Breast epithelium (tissue), 4 donors: ENCODE measurements at places on chromosomes 4 and X. TPM values are rescaled to one million over a fixed set of nuclear protein-coding genes. Genes with fewer than 3 reads are reported as not detected.

The CSN2 gene
- not detected for total RNA-seq

The PCYT1B gene
- 0.33 TPM for total RNA-seq

The PPBP gene
- total RNA-seq, result 2.0 TPM

The PABPC5 gene
- 2.0 TPM for total RNA-seq

The SERPINA7 gene
- total RNA-seq, result not detected

- DNase-seq, result no peak
Measured at GRCh38 chrX:57451426-57452020, 140.3 kb upstream of the ZXDB start.

DNA sequence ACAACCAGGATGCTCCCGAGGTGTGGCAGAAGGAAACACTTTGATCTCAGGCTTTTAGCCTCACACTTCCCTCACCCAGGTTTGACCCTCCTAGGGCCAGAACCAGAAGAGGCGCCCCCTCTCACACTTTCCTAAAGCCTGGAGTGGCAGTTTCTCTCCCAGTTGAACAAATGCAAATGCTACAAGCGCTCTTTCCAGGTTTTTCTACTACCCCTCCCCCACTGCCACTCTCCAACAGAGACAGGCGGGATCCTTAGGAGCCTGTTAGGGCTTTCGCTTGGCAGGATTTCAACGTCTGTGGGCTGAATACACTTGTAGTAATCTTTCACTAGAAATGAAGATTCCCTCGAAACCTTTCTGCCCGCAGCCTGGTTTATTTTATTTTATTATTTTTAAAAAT is 2.4 kb downstream of the TSC22D3 start:
- no peak for DNase-seq

DNA sequence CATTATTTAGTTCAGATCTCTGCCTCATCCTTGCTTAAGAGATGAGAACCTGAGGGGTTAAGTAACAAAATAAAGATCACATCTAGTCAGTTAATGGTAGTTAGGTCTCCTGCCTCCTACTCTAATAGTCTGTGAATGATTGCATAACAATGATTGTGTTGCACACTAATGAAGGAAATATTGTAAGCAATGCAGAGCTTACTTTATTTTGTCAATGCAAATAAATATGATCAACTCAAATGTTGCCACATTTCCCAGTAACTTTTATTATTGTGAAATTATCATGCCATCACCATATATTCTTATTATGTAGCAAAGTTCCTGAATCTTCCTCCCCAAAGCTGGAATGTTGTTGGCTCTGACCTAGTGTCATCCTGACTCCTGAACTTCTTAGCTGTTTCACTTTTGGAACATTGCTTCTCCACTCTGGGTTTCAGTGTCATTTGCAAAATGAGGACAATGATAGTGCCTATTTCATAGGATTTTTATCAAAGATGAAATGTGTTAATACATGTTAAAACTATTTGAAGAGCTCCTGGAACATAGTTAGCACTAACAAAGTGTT is 17.0 kb upstream of the GABRA4 start:
- no peak for DNase-seq

DNA sequence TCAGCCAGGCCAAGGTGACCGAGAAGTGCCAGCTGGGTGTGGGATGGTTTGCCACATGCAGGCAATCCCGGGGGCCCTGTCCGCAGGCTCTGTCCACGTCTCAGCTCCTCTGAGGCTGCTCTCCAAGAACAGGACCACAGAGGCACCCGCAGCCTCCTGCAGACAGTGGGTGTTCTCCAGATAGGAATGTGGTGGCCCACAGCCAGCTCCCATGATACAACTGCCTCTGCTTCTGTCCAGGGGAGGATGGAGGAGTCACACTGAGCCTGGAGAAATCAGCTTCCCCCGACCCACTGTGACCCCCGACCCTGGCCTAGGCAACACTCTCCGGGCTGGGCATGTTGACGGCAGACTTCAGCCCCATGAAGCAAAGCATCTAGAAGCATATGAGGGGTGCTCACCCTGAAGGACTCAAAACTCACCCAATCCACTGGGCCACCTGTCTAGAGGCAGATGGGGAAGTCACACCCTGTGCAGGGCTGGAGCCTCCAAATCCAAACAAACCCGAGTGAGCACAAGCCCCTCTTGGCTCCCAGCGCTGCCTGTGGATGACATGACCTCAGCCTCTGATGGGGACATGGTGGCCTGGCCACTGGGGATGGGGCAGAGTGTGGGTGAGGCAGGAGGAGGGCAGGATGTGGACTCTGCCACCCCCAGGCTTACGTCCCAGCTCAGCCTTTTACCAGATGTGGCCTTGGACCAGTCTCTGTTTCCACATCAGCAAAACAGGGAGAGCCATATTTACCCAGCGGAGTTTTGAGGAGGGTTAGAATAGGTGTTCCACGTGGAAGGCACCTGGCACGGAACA is 102.3 kb downstream of the PSAPL1 start:
- peak; percentile 46 for DNase-seq

- DNase-seq, result no peak
Measured at GRCh38 chr4:136749989-136750388, 782.3 kb downstream of the PCDH18 start.

DNA sequence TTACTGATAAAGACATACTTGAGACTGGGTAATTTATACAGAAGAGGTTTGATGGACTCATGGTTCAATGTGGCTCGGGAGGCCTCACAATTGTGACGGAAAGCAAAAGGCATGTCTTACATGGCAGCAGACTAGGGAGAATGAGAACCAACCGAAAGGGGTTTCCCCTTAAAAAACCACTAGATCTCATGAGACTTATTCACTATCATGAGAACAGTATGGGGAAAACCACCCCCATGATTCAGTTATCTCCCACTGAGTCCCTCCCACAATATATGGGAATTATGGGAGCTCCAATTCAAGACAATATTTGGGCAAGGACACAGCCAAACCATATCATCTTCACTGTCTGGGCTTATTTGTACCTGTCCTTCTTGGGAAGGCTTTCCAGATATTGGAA is 22.8 kb upstream of the MUC7 start:
- DNase-seq, result no peak

DNA sequence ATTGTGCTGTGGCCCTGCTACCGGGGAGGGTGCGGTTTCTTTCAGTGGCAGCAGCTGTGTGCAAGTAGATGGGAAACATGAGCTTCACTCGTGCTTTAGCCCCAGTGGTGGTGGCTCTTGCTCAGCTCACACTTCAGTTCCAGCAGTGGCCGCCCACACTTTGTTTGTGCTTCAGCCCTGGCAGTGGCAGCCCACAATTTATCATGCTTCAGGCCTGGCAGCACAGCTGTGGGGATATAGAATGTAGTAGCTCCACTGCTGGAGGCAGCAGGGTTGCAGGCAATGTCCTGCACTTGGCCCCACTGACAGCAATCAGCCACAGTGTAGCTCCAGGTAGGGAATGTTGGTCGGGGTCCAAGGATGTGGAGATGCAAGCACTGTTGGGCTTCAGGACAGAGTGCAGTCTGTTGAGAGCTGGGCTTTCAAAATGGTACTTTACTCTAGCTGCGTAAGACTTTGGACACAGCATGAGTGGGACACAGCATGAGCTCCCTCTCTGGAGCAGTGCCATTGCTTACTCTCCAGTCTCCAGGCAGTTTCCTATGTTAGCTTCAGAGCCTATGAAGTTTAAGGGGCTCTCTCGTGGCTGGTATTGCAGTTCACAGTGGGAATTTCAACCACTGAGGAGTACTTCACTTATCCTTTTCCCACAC is 413.1 kb downstream of the PDGFC start:
- no peak for DNase-seq

The CTAG2 gene
- total RNA-seq, result not detected

- no peak for DNase-seq
Measured at GRCh38 chr4:110075083-110075738, 123.2 kb downstream of the ELOVL6 start.

- DNase-seq, result no peak
Measured at GRCh38 chrX:53445977-53446376, 11.8 kb upstream of the HSD17B10 start.

- no peak for DNase-seq
Measured at GRCh38 chr4:106358899-106359298, 9.7 kb downstream of the GIMD1 start.

The TRPC5OS gene
- total RNA-seq, result not detected

GRCh38 chr4:13829457-13829856 is 201.9 kb upstream of the BOD1L1 start:
- no peak for DNase-seq

- no peak for DNase-seq
Measured at GRCh38 chr4:7462509-7462971, 27.8 kb upstream of the PSAPL1 start.

DNA sequence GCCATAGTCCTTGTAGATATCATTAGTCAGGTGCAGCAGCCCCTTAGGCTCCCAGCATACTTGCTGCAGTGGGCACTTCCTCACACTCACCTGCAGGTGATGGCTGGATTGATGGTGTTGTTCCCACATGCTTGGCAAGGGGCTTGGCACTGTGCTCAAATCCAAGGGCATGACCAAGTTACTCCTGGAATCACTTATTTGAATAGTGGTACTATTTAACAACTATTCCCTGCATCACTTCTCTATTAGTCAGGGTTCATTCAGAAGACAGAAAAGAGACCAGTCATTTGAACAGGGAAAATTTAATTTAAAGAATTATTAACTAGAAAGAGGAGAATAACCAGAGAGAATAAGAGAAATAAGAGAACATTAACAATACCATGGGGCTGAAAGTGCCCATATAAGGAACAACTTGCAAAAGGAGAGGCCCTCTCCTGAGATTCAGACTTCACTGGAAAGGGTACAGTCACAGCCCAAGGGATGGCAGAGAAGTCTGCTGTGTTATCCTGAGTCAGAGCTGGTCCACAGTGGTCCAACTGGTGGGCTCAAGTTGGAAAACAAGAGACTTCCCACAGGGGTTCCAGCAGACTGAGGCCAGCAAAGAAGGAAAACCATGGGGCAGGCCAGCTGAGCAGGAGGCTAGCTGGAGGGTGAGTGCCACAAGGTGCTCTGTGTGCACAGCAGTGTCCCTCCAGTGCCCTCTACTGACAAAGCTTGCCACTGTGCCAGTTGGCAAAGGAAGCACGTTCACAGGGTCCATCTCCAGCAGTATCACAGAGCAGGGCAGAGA is 9.8 kb downstream of the SPP1 start:
- no peak for DNase-seq

DNA sequence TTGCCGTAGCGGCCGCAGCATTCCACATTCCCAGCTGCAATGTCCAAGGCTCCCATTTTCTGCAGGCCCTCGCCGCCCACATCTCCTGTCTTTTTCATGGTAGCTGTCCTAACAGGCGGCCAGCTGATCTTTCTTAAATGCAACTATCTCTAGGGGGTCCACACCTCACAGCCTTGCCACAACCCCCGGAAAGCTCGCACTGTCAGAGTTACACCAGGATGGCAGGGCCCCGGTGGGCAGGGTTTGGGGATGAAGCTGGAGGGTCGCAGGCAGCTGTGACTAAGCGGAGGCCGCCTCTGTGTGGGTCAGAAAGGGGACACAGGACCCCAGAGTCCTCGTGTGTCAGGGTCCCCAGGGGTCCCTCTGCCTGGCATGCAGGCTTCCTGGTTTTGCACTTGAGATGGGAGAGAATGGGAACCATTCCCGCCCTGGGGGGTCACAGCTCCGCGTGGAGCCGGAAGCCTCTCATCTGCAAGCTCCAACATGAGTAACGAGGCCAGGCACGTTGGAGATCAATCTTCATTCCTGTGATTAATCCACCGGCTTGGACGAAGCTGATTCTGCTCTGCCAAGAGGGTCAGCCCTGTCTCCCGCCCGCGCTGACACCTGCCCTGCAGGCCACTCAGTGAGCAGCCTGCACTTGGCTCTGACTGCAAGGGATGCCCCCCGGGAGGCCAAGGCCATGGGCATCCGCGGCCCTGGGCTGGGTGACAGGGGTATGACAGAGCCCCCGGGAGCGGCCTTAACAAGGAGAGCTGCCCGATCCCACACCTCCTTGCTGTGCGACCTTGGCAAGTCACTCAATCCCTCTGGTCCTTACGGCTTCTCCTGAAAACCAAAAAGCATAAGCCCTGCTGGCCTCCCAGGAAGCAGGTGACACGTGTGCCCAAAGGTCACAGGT is 97.9 kb downstream of the ADRA2C start:
- no peak for DNase-seq

DNA sequence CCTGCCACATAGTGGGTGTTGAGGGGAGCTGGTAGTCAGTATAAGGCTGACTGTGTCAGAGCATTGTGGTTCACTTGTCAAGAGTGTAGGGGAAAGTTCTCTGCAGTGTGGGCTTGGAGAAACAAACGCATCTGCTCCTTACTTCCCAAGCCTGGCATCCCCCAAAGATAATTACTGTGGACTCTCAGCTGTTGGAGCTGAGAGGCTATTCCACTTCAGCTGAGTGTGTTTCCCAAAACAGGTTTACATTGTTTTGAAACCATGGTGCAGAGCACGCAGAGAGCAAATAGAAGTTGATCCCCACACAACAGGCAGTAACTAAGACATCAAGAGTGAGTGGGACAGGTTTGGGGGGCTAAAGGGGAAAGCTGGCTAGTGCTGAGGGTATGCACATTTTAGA is 181.0 kb upstream of the EOLA2 start:
- DNase-seq, result no peak

The CWH43 gene
- 0.66 TPM for total RNA-seq

DNA sequence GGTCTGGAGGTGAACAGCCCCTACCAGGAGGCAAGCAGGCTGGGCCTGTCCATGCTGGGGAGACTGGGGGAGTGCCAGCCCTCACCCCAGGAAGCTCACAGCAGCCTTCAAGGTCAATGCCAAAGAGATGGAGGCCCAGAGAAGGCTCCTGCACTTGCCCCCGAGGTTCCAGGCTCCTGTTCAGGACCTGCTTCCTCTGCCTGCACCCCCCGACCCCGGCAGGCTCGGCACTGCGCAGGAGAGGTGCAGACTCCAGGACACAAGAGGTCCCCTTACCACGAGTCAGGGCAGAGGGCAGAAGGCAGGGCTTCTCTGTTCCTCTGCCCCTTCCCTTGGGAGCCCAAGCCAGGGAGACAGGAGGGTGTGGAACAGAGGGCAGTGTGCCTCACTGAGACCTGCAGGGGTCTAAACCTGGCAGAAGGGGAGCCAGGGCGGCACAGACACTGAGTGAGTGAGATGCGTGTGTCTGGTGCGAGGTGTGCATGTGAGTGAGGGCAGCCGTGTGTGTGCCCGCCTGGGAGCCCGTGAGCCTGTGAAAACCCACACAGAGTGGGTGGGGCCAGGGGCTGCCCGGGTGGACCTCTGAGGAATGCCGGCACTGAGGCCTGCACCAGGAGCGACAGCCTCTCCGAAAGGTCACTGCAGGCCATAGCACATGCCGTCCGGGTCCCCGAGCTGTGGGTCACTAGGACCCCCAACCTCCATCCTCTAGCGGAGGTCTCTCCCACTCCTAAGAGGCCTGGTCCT is 30.7 kb upstream of the FGFR3 start:
- no peak for DNase-seq

The POU3F4 gene
- not detected for total RNA-seq

- no peak for DNase-seq
Measured at GRCh38 chr4:32043248-32043633, 1323.1 kb downstream of the PCDH7 start.

DNA sequence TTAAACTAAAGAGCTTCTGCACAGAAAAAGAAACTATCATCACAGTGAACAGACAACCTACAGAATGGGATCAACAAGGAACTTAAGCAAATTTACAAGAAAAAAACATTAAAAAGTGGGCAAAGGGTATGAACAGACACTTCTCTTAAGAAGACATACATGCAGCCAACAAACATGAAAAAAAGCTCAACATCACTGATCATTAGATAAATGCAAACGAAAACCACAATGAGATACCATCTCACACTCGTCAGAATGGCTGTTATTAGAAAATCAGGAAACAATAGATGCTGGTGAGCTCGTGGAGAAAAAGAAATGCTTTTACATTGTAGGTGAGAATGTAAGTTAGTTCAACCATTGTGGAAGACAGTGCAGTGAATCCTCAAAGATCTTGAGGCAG is 27.8 kb downstream of the PAPSS1 start:
- DNase-seq, result no peak

The ABCB7 gene
- total RNA-seq, result 75.8 TPM

The CRMP1 gene
- total RNA-seq, result 0.44 TPM

GRCh38 chrX:22139822-22140221 is 107.7 kb downstream of the PHEX start:
- DNase-seq, result no peak
